HTR-8/SVneo (cell line): ENCODE measurements at places on chromosomes 11 and 22.

GRCh38 chr11:62295504-62295903 is 3.4 kb downstream of the SCGB1D4 start:
- no peak for DNase-seq

DNA sequence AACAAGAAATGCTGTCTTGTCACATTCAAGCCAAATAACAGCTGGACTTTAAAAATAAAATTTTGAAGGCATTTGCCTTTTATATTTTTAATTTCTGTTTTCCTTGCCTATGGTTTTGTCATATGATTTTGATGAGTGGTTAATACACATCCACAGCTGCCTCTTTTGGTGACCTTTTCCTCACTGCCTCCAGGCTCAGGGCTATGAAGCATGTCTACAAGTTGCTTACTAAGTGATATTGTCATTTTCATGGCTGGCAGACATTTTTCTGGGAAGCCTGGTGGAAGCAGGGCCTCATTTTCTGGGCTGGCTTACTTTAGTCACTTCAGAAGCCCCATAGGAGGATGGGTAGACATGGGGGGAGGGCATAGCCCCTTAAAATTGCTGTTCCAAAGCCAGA is 344.9 kb downstream of the SOX6 start:
- DNase-seq, result no peak

- no peak for DNase-seq
Observed at GRCh38 chr11:75949023-75949672, 134.1 kb downstream of the UVRAG start.

GRCh38 chr22:27438271-27438980 is 363.1 kb downstream of the MN1 start:
- DNase-seq, result no peak

- no peak for DNase-seq
Observed at GRCh38 chr11:85115798-85116197, 511.3 kb downstream of the DLG2 start.

DNA sequence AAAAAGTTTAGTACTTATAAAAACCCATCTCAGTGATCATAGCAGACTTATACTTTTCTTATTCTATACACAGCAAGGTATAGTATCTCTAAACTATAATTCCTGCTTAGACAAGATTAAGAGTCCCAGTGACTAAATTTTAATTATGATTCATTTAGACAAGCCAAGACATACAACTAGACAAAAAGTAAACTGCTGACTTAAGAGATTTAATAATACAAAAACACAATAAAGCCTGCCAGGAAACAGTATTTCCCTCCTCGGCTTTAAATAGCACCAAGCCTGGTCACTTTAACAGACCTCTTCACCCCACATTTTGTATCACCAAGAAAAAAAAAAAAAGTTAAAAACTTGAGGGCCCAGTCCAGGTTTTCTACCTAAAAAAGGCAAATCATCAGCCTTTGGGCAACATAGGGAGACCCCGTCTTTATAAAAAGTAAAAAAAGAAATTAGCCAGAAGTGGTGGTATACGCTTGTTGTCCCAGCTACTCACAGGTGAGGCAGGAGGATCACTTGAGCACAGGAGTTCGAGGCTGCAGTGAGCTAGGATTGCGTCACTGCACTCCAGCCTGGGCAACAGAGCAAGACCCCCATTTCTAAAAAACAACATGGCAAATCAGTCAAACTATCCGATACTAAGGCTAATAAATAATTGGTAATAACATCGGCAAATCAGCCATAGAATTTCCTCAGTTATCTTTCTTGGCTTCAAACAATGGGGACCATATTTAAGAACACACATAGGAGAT is 53.8 kb downstream of the SIK3 start:
- no peak for DNase-seq

- no peak for DNase-seq
Observed at GRCh38 chr22:19636696-19637407, 77.5 kb upstream of the SEPTIN5 start.

- no peak for DNase-seq
Observed at GRCh38 chr11:58582437-58582836, 3.6 kb downstream of the ZFP91 start.
